ENCODE measurements at places on chromosomes 6 and 20.
A peak's percentile ranks its signal among the peaks of the same experiment; 100 is the strongest.

- no peak for DNase-seq
Observed at GRCh38 chr6:103720393-103720792, 1139.3 kb downstream of the HACE1 start.

GRCh38 chr20:18255526-18255925, 32.8 kb upstream of the ZNF133 start:
- no peak for DNase-seq

- DNase-seq = no peak
Observed at GRCh38 chr6:45650524-45651135, 272.9 kb upstream of the SUPT3H start.

DNA sequence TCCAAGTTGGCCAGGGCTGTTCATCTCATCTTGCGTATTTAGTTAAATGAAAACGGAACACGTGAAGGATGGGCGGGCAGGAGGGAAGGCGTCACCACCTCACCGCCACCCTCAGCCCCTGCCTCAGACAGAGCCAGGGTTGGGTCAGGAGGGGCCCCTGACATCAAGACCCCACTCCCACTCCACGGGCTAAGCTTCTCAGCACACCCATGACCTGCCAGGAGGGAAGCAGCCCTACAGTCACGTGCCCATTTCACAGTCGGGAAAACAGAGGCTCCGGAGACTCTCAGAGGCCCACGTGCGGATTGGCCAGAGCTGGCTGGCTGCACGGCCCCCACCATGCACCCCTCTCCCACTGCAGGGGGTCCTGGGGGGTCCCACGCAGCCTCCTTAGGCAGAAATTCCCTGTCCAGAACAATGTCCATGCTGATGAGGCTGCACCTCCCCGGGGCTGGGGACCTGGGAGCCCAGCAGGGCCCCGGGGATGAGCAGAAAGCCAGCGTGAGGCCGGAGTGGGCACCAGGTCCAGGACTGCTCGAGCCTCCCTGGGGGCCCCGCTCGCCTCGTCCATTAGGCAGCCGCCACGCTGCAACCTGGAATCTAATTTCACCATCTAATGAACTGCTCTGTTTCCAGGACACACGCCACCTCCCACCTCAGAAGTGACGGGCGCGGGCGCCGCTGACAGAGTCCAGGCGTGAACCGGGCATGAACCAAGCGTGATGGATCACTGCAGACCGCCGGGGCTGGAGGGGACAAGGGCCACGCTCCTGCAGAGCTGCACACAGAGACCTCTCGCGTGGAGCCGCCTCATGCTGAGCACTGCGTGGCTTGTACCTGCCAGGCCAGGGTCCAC, 15.8 kb downstream of the KCNQ2 start:
- DNase-seq = no peak

GRCh38 chr20:62998449-62998848, 8.3 kb downstream of the BHLHE23 start:
- no peak for DNase-seq

DNA sequence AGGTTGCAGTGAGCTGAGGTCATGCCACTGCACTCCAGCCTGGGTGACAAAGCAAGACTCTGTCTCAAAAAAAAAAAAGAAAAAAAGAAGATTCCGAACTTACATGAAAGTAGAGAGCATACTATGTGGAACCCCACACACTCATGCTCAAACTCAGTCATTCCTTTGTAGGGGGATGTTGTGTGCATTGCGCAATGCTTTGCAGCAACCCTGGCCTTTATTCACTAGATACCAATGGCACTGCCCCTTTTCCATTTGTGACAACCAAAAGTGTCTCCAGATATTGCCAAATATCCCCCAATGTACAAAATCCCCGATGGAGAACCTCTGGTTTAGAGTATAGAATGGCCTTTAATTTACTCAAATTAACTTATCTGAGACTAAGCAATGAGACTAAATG, 158.6 kb downstream of the GJA1 start:
- DNase-seq = no peak

GRCh38 chr20:38569747-38570525, 11.1 kb upstream of the ADIG start:
- no peak for DNase-seq

DNA sequence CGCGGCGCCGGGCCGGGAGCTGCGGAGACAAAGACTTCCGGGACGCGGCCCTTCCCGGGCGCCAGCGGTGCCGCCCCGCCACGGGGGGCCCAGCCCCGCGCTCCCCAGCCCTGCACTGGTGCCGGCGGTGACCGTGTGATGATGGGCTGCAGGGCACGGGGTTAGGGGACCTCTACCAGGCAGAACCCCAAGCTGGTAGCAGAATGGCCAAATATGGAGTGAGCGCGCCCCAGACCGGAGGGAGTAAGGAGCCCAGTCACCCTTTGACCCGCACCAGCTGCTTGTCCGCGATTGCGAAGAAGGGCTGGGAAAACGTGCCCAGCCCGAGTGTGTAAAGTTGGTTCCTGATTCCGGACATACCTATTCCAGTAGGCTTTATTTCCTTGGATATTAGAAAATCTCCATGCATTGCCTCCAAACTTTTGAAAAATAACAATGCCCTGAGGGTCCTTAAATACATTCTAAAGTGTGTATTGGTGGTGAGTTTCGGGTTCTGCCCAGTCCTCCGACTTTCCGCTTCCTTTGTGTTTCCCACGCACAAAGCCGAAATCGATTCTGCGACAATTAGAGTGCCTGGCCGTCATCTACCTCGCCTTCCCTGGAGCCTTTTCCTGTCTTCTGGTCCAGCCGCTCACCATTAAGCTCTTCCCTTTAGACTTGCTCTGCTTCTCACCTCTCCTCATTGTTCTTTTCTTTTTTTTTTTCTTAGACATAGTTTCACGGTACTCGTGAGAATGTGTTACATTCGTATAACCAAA, 1.1 kb downstream of the ABRACL start:
- no peak for DNase-seq

DNA sequence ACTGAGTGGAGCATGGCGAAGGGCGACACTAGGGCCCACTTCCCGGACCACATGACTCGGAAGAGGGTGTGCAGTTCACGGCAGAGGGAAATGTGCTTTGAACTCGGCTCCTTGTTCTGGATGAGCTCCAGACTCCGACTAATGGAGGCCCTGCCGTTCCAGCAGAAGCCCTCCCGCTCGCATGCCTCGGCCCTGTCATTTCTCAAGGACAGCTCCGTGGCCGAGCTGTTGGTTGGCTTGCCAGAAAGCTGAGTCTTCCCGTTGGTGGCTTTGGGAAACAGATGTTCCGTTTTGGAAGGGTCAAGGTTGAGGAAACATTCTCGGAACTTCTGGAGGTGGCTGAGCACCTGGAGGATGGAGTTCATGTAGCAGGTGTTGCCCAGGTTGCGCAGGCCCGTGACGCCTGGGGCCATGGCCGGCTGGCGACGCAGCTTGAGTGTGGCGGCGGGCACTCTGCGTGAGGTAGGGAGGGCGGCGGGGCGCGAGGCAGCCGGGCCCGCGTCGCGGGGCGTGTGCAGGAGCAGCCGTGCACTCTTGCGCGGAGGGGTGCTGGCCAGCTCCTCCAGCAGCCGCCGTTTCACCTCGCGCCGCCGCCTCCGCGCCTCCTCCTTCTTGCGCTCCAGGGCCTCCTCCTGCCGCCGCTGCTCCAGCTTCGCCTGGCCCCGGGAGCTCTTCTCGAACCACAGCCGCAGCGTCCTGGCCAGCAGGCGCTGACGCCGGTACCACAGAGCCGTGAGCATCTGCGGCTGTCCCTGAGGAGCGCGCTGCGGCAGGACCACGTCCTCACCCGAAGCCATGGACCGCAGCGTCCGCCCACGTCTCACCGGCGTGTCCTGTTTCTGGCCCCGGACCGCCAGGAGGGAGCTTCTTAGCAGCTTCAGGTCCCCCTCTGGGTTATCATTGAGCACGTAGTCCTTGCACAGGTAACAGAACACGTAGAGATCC, 18.6 kb downstream of the TOMM6 start:
- DNase-seq = no peak

GRCh38 chr6:56204134-56204533, 43.2 kb downstream of the COL21A1 start:
- DNase-seq = no peak

DNA sequence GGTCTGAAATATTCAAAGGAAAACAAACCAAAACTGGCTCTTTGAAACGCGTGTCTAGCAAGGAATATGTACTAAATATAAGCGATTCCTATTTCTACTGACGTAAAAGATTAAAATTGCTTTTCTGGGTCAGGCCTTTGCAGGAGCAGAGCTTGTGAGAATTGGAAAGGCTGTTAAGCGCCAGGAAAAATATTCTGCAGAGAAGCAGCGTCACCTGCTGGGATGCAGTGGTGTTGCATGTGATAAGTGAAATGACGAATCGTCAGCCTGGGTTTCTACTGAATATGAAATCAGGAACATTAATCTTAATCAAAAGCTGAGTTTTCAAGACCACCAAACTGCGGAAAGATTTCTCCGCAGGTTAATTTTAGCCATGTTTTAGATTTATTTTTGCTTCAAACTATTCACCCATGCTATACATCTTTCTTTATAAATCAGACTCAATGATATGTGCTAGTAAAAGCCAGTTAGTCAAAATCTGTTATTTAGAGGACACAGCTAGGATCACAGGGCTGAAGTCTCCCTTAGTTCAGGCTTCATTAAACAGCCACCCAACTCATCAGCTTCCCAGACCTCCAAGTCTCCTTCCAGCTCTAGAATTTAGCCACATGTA, 67.4 kb downstream of the ALDH8A1 start:
- DNase-seq = peak; percentile 20

DNA sequence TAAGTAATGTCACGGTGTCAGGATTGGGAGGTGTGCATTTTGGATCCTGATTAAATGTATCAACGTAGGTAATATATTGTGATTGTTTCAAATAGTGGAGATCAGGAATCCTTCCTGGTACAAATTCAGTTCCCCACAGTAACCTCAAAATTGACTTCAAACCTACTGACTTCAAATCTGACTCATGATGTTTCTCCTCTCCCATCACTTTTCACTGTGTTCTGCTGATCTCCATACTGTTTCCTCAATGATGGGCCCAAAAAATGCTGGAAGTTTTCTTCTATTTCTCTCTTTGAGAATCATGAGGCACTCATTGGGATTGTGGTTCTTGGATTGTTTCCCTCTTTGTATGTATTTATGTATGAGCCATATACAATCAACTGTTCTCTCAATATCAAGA, 35.9 kb downstream of the LAMA2 start:
- no peak for DNase-seq

DNA sequence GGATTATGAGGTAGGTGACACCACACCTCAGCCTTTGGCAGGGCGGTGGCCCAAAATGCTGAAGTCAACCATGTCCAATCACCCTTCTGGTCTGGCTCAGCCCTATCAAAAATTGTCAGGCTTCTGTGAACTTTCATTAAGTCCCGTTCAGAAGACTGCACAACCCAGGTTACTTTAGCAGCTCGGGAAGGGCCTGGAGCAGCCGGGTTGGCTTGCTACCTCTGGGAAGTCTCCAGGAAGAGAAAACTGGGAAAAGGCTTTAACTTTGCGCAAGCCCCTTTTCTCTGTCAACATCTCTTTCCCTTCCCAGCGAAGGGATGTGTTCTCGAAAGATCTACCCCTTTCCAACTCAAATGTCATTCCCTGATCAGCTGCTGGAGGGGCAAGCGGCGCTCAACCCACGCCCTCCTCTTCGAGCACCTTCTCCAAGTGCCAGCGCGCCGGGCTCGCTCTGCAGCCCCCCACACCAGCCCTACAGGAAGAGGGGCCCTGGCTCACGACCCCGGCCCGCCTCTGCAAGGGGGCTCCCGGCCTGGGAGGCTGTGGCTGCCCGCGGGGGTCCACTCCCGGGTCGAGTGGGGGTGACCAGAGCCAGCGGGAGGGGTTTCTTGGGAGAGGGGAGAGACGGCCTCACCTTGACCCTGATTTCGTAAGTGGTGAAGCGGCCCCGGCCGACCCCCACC, 573 bp downstream of the SNX3 start:
- no peak for DNase-seq

- DNase-seq = no peak
Observed at GRCh38 chr20:17327185-17328148, 100.6 kb downstream of the PCSK2 start.

DNA sequence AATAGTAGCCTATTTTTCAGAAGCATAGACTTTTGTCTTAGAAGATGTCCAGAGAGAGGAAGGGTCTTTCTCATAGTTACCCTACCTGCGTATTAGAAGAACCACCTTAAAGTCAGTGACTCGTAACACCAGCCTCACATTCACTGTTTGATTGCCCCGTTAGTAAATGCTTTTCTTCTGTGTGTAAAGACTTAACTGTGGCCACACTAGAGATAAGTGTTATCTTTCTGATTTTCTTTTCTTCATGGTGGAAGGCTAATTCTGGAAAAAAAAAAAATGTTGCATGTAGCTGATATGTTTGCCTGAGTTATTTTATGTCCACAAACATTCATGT, 83.9 kb downstream of the SAMD3 start:
- no peak for DNase-seq

- no peak for DNase-seq
Observed at GRCh38 chr6:17022604-17023003, 79.2 kb upstream of the STMND1 start.

- no peak for DNase-seq
Observed at GRCh38 chr6:24534329-24534728, 39.6 kb downstream of the ALDH5A1 start.

DNA sequence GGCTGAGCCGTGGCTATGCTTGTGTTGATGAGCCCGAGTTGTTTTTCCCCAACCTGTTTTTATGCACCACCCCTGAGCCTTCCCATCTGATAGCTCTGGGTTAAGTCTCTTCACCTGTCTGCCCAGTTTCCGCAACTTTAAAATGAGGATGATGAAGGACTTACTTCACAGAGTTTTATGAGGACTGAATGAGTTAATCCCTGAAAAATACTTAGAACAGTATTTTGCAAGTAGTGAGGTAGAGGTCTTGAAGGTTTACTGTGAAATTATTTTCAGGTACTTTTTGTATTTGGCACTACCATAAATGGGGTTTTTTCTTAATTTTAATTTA, 3.2 kb downstream of the MTG2 start:
- no peak for DNase-seq

- DNase-seq = no peak
Observed at GRCh38 chr6:132465530-132466485, 47.1 kb downstream of the STX7 start.

GRCh38 chr20:4470375-4470774, 251.3 kb upstream of the PRND start:
- DNase-seq = no peak

DNA sequence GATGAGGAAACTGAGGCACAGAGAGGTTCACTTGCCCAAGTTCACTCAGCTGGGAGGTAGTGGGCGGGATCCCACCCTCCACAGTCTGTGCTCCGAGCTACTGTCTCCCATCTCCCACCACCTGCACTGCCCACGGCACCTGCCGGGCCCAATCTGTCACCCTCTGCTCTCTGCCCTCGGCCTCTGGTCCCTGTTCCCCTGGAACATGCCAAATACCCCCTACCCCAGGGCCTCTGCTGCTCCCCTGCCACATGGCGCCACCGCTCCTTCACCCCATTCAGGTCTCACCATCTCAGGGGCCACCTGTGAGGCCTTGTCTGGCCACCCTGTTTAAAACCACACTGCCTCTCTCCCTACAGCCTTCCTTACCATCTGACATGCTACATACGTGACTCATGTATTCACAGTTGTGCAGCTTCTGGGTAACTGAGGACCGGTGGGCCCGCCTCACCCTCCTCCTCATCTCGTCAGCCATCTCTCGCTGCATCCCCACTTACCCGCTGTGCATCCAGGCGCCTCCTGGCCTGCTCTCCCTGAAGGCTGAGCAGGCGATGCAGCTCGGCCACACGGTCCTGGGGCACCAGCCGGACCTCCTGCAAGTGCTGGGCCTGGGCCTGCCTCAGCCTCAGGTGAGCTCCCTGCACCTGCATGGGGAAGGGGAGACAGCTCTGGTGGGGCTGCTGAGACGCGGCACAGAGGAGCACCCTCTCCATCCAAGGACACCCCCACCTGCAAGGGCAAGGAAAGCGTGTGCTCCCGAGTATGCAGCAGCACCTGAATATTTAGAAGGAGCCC, 50.6 kb downstream of the GINS1 start:
- no peak for DNase-seq
